ENCODE measurements at places on chromosomes 6 and 20. TPM values are rescaled to one million over a fixed set of nuclear protein-coding genes. Genes with fewer than 3 reads are reported as not detected.

GRCh38 chr6:7432391-7433120 is 42.9 kb downstream of the RIOK1 start:
- H3K27me3 ChIP-seq = peaks cover 49% of the 10 kb centered on the region
- no peak for DNase-seq
- no peak overlapping the region for H3K4me3 ChIP-seq
- H3K36me3 ChIP-seq = no peaks in the 10 kb centered on the region
- H3K4me1 ChIP-seq = peaks cover 8% of the 10 kb centered on the region
- no peak overlapping the region for H3K27ac ChIP-seq

DNA sequence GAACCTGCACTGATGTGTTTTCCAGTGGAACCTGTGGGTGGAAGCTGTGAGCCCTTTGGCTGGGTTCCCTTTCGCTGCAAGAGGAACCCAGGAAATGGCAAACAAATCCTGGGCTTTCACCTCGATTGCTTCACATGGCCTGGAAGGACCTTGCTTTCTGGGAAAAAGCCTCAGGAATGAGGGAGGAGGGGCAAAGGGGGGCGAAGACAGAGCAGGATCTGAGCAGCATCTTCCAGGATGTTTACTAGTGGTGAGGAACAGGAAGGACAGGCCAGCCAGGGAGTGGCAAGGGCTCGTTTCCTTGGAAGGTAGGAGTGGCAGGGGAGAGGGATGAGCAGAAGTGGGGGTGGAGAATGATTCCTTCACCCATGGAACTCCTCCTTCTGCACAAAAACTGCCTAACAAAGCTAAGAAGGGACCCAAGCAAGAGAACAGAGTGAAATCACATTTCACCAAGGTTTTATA is 5.9 kb downstream of the SLC2A10 start:
- DNase-seq = no peak
- H3K4me3 ChIP-seq = no peak overlapping the region
- H3K36me3 ChIP-seq = no peaks in the 10 kb centered on the region
- H3K27me3 ChIP-seq = peaks cover 22% of the 10 kb centered on the region
- H3K27ac ChIP-seq = no peak overlapping the region

- H3K4me3 ChIP-seq = no peak overlapping the region
- no peaks in the 10 kb centered on the region for H3K4me1 ChIP-seq
- no peak overlapping the region for H3K27ac ChIP-seq
These were observed 48.4 kb downstream of the RIOK1 start for GRCh38 chr6:7438011-7438410.

DNA sequence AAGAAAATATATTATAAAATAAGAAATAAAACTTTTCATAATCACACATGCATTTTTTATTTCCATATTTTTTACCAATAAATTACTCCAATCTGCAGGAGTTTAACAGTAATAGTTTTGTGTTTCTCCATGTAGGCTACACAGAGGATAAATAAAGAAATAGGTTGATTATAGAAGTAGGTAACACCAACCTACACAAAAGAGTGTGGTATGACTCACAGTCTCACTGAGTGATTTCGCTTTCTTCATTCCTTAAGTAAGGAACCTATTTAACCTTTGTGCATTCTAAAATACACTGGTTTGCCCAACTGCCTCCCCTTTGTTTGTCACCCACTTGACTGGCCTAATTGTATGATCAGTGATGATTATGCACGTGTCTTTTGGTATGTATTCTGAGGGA is 244.2 kb upstream of the RIMS1 start:
- no peaks in the 10 kb centered on the region for H3K36me3 ChIP-seq
- no peaks in the 10 kb centered on the region for H3K4me1 ChIP-seq
- H3K27me3 ChIP-seq = no peaks in the 10 kb centered on the region
- DNase-seq = no peak
- no peak overlapping the region for H3K4me3 ChIP-seq

ACSS1 gene
- polyA plus RNA-seq = 0.28 TPM

Measured in K562 (cell line).